ENCODE measurements at places on chromosomes 7 and 10.

DNA sequence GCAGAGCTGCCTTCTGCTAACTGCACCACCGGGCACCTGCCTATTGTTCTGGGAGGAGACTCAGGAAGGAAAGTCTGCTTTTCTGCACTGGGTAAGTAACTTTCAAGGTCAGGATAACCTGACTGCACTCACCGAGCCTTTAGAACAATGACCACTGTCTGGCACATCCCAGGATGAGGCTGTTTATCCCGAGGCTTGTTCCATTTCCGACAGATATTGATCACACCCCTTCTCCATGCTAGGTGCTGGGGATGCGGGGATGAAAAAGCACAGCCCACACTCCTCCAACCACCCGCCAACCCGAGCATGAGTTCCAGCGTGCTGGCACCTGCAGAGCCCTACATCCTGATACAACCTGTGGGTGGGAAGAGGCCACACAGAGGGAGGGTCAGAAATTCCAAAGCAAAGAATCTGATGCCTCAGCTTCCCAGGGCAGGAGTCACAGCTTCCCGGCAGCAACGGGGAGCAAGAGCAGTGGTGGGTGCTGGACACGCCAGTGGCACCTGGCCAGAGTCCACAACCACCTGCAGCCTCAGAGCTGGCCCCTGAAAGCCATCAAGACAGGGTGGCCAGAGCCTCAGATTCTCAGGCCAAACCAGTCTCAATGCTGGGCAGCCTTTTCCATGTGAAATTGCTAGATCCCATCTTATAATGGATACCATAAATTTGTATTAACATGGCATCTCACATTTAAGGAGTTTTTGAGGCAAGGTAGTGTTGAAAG lies 34.9 kb upstream of the CNPY1 start:
- H3K4me1 ChIP-seq, result peaks cover 12% of the 10 kb centered on the region
- H3K36me3 ChIP-seq, result no peaks in the 10 kb centered on the region
- no peak overlapping the region for H3K27ac ChIP-seq
- DNase-seq, result peak; percentile 45
- peaks cover 15% of the 10 kb centered on the region for H3K27me3 ChIP-seq

DNA sequence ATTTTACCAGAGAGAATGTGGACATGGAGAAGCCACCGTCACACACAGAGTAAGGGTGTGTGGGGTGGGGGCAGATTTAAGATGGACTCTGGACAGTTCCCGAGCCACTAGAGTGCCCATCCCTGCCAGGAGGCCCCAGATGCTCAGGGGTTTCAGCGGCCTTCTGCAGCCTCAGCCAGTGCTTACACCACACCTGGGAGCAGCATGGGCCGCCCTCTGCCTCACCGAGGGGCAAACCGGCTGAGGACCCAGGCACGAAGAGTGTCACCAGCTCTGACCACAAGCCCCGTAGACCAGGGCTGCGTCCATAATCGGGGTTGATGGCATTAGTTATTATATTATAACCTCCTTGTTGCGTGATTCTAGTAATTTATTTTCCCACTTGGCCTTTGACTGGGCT lies 6.7 kb upstream of the MNX1 start:
- no peaks in the 10 kb centered on the region for H3K36me3 ChIP-seq
- peaks cover 100% of the 10 kb centered on the region for H3K27me3 ChIP-seq
- no peak for DNase-seq
- no peak overlapping the region for H3K4me3 ChIP-seq
- no peak overlapping the region for H3K27ac ChIP-seq

GRCh38 chr7:26709210-26709990 lies 155.0 kb downstream of the SKAP2 start:
- no peak overlapping the region for H3K27ac ChIP-seq
- H3K4me3 ChIP-seq, result no peak overlapping the region
- H3K27me3 ChIP-seq, result no peaks in the 10 kb centered on the region
- no peaks in the 10 kb centered on the region for H3K36me3 ChIP-seq
- no peak for DNase-seq

DNA sequence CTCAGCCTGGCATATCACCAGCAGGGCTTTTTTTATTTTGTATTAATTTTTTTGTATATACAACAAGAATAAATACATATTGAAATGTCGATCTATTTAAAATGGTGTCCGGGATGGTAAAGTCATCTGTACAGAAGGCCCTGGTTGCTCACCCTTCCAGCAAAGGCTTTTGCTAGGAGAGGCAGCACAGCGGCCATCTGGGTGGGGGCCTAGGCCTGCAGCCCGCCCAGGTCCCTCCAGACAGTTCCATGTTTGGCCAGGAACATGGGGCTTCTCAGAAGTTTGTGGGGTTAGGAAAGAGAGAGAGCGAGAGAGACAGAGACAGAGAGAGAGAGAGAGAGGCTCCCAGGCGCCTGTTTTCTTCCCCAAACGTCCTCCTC lies 152.6 kb upstream of the LYZL2 start:
- H3K4me3 ChIP-seq, result no peak overlapping the region
- peaks cover 25% of the 10 kb centered on the region for H3K4me1 ChIP-seq
- no peak for DNase-seq
- H3K36me3 ChIP-seq, result no peaks in the 10 kb centered on the region
- H3K27ac ChIP-seq, result peak overlapping the region; percentile 87
